ENCODE measurements at places on chromosomes 5 and 9.
A peak's percentile ranks its signal among the peaks of the same experiment; 100 is the strongest.

DNA sequence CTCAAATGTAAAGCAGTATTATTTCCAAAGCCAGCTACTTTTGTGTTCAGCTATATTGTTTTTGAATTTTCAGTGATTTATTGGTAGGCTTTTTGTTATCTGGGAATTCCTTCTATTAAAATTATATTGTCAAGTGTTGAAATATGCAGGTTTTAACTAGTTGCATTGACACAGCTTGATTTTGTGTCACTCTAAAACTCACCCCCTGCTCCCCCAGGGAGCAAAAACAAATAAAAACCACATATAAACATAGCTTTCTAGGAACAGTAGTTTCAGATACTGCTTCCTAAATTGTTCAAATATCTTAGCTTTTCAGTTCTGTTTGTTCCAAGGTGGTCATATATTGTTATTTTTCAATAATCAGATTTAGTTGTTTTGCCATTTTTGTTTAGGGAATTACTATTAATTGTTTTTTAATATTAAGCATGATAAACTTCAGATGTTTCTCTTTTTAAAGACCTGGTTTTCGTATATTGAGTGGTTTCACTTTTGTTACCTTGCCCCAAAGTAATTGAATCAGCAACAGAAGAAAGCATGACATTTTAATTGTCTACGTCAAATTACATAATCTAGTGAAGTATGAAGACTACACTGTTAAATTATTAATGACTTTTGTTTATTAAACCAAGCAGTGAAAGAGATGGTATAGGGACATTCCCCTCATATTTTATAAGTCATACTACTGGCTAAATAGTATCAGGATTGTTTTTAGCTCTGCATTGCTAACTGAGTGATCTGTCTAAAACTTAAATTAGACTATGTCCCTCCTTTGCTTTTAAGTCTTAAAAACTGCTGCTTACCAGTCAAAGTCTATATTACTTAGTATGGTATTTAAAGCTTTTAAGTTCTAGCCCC, 43.4 kb downstream of the ERBIN start:
- no peak for DNase-seq

GRCh38 chr9:132434881-132435280, 24.9 kb downstream of the CFAP77 start:
- DNase-seq: no peak

DNA sequence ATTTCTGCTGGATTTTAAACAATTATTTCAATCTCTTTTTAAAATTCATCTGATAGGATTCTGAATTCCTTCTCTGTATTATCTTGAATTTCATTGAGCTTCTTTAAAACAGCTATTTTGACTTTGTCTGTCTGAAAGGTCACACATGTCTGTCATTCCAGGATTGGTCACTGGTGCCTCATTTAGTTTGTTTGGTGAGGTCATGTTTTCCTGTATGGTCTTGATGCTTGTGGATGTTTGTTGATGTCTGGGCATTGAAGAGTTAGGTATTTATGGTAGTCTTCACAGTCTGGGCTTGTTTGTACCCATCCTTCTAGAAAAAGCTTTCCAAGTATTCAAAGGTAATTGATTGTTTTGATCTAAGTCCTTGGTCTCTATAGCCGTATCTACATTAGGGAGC, 39.1 kb downstream of the DENND4C start:
- DNase-seq: no peak

DNA sequence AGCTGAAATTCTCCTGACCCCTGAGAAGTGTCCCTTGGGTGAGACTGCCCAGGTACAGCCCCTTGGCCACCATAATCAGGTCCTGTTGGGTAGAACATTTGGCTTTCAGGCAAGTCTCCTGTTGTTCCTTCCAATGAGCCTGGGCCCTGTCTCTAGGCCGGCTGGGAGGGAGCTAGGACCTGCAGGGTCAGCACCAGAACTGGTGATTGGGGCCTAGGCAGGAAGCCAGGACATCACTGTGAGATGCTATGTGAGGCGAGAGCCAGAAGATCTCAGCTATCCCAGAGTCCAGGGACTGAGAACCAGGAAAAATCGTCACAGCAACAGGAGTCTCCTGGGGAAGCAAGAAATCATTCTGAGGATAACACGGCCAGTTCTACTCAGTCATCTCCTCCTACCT, 51.5 kb downstream of the PCDH1 start:
- no peak for DNase-seq

GRCh38 chr9:81137976-81138568, 551.3 kb downstream of the TLE1 start:
- DNase-seq: no peak

DNA sequence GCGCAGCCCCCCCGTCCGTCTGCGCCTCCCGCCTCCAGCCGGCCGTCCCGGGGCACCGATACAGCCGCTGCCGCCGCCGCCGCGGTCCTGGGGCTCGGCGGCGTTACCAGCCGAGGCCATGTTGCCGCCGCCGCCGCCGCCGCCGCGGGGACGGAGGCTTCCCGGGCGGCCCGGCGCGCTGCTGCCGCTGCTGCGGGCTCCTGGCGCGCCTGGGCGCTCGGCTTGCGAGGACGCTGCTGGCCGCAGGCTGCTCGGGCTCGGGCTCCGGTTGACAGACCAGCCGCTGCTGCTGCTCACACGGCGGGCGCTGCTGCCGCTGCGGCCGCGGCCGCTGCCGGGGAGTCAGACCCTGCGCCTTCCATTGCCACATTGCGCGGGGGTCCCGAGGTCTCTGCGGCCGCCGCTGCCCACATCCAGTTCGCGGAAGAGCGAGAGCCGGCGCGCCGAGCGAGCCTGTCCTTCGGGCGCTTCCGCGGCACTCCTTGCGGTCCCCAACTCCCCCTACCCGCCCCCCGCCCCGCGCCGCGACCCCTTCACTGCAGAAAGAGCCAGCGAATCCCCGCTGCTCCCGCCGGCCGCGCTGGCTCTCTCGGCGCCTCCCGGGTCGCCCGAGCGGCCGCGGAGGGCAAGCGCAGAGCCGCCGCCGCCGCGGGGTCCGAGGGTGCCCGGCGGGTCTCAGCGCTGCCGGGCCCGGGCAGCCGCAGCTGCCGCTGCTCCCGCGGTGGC, 8.4 kb downstream of the PTCH1 start:
- peak; percentile 27 for DNase-seq

GRCh38 chr5:132651838-132652469, 6.0 kb upstream of the IL13 start:
- DNase-seq: no peak

GRCh38 chr9:120934281-120934680, 7.7 kb upstream of the TRAF1 start:
- no peak for DNase-seq

- no peak for DNase-seq
Measured at GRCh38 chr9:4281676-4282075, 18.2 kb downstream of the GLIS3 start.

GRCh38 chr9:135615666-135616618, 23.4 kb downstream of the GLT6D1 start:
- DNase-seq: no peak
